ENCODE measurements at places on chromosomes 4 and X.

GRCh38 chrX:33171041-33171440 lies 40.3 kb downstream of the DMD start:
- no peak for DNase-seq

DNA sequence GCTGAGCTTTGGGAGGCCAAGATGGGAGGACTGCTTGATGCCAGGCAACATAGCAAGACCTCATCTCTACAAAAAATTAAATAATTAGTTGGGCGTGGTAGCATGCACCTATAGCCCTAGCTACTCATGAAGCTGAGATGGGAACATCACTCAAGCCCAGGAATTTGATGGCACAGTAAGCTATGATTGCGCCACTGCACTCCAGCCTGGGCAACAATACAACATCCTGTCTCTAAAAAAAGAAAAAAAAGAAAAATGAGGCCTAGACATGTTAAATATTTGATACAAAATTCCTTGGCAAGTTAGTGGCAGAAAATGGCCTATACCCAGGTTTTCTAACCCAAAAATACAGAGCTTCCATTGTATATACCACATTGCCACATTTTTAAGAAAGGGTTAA lies 88.1 kb upstream of the MAB21L2 start:
- no peak for DNase-seq

DNA sequence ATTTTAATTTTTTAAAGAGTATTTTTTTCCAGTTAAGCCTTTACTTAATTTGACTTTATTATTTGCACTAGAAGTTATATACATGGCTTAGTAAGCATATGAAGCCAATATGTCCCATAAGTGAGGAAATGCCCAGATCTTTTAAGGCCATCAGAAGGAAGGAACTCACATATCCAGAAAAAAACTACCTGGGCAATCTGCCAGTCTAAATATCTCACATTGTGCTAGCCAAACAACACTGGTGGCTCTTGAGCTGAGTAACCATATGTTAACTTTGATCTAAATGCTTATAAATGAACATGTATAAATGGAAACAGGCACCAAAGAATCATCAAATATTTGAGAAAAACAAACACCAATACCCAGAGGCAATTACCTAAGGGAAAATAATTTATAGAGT lies 138.6 kb upstream of the APOOL start:
- DNase-seq, result no peak

DNA sequence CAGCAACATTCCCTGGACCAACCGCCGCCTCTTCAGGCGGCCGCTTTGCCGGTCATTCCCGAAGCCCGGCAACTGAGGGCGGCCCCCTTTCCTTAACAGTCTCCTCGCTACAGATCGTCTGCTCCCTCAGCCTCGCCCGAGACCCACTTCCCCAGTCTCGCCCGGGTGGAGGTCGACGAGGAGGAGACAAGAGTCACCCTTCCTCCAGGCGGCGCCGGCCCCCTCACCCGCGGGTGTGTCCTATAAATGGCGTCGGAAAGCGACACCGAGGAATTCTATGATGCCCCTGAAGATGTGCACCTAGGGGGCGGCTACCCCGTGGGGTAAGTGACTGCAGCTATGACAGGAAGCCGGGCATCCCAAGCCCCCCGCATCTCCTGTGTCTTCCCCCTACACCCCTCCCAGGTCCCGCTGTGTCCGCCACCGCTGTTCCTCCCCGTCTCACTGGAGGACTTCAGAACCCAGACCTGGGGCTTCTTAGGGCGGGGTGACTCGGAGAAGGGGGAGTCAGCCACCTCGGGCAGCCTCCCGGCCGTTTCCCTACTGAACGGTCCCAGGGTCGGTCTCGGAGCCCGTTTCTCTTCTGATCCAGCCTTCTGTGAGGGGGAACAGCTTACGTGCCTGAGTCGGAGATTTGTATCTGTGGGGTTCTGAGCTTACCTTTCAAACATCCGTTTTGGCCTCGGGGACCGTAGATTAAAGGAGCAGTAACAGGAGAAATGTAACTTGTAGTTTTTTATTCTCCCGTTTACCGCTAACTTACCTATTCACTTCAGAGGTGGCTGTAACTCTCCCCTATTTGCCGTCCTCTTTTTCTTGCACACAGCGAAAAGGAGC lies 570 bp downstream of the WDR44 start:
- peak; percentile 36 for DNase-seq

DNA sequence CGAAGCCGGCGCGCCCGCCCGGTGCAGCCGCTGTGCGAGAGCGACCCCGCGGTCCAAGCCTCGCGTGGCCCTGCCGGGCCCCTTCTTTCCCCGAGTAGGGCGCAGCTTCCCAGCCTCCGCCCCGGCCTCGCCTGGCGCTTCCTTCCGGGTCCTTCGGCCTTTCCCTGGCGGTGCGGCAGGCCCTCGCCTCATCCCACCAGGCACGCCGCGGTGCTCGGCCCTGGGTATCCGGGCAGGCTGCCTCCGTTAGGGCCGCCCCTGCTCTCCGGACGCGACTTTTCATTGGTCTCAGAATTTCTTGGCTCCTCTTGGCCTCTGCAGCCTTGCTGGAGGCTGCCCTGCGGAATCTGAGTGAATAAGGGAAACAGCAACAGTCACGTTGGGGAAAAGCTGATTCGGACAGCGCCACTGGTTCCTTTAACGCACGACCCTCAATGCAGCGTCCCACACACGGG lies 429 bp downstream of the UVSSA start:
- no peak for DNase-seq

DNA sequence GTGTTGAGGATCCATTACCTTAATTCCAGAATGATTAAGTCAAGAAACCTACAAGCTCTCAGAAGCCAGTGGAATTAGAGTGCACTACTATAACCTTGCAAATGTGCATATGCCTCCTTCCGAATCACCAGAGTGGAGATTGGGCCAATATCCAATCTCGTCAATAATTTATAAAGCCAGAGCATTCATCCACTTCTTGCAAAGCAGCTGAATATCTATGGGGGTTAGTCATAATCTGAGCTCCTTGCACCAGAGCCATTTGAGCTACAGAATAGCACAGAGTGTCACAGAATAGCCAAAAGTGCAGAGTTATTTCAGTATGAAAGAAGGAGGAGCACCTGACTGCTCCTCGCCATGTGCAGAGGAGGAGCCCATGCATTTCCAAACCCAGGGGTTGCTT lies 69.2 kb upstream of the MTM1 start:
- DNase-seq, result no peak

DNA sequence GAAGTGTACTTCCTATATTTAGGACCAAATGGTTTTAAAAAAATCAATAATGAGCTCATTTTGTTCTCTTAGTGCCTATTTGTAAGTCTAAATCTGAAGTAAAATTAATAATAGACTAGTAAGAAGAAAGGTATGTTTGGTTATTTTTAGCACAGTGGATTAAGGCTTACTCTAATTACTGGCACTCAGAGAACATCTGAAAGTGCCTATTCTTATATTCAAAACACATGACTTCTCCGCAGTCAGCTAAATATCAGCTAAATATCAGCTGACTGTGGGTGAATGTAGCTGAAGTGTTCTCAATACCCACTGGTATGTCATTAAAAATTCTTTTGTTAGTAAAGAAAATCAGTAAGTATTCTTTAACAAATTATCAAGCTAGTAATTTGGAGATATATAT lies 6.0 kb downstream of the AP1S2 start:
- DNase-seq, result no peak

DNA sequence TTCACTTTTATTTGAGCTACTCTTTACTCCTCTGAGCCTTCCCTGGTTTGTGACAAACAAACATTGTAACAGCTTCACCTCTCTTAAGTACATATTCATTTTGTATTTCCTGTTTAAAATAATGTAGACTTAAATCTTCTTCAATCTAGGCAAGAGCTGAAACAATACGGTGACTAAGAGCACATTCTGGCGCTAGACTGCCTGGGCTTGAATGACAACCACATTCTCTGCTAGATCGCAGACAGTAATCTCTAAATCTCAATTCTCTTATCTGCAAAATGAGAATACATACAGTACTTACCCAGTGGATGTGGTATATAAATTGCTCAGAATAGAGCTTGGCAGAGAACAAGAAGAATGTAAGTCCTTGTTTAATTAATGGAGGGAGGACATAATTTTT lies 144.8 kb downstream of the ARAP2 start:
- no peak for DNase-seq

- no peak for DNase-seq
Measured at GRCh38 chr4:33494150-33494549, 2750.2 kb downstream of the ARAP2 start.

DNA sequence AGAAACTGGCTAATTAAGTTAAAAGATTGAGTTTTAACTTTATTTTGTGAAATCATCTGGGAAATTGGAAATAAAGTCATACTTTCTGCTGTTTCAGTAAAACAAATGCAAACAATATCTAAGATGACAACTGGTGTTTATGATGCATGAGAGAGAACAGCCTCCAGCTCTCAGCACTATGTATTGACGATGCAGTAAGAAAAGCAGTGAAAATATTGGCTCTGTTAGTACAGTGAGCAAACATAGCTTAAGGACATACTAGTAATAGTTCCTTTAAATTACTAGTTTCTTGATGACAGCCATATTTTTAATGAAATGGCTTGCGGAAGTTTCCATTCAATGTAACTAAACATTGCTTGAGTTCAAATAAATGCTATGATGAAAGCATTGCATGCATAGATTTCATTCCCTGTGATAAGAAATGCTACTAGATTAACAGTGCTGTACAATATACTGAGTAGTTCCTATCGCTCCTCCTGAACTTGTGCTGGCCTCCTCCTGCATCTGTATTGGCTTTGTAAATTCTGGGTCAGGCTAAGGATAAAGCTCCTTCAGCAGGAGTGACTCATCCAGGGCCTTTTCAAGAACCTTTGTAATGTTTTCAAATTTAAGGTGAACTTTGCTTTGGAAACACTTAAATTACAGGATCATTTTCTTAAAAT lies 11.6 kb downstream of the ARHGAP24 start:
- no peak for DNase-seq

GRCh38 chr4:1014291-1015167 lies 3.1 kb downstream of the FGFRL1 start:
- no peak for DNase-seq

- DNase-seq, result no peak
Measured at GRCh38 chr4:113179091-113179490, 129.6 kb downstream of the ANK2 start.

DNA sequence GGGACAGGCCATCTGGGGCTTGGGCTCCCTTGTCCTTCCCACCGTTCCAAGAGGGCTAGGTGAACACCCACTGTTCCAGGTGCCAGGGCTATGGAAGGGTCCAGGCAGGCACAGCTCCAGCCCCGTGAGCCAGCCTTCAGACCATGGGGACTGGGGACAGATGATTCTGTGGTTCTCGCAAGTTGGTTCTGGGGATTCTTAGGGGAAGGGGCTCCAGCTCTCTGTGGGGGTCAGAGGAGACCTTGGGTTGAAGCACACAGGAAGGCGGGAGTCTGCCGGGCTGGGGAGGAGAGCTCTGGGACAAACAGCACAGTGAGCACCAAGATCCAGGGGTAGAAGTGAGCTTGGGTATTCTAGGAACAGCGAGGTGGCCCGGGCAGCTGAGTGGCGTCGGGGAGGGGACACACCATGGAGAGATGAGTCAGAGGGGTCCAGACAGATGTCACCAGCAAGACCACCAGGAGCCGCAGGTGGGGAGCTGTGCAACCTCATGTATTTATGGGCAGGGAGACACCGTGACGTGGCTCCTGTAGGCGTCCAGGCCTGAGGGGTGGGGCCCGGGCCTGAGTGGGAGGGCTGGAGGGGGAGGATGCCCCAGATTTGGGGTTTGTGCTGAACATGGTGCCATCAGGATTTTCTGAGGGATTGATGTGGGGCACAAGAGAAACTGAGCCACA lies 48.8 kb upstream of the HMX1 start:
- DNase-seq, result no peak

GRCh38 chrX:152925835-152926234 lies 28.0 kb downstream of the ZNF185 start:
- no peak for DNase-seq

- DNase-seq, result no peak
Measured at GRCh38 chrX:115584696-115585095, 23.7 kb downstream of the PLS3 start.

GRCh38 chr4:90074322-90074886 lies 52.8 kb upstream of the CCSER1 start:
- no peak for DNase-seq

DNA sequence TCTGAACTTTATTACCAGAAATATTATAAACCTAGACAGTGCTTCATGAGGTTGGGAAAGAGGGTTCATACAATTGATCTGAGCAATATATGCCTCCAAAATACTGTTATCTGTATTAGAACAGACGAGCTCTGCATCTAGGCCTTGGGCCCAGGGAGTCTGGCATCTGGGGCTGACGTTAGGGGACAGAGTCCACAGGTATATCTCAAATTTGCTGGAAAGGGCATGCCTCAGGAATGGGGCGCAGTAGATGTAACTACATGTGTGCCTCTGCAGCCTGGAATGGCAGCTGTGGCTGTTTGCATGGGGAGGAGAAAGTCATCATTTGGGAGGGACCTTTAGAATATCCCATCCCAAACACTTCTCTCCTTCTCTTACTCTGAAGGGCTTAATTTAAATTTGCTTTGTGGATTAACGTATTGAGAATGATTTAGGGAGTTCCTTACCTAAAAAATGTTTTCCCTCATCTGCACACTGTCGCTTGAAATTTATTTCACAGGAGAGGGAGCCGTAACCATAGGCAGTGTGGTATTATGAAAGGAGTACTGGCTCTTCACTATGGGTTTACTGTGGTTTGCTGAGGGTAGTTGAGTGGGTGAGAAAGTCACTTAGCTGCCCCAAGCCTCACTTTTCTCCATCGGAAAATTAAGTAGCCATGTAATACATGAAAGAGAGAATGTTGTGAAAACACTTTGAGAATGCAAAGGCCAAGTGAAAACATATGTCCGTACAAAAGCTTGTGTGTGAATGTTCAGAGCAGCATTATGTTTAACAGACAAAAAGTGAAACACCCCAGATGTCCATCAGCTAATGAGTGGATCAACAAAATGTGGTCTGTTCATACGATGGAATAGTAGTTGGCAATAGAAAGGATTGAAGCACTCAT lies 5.9 kb downstream of the ADD1 start:
- DNase-seq, result no peak

DNA sequence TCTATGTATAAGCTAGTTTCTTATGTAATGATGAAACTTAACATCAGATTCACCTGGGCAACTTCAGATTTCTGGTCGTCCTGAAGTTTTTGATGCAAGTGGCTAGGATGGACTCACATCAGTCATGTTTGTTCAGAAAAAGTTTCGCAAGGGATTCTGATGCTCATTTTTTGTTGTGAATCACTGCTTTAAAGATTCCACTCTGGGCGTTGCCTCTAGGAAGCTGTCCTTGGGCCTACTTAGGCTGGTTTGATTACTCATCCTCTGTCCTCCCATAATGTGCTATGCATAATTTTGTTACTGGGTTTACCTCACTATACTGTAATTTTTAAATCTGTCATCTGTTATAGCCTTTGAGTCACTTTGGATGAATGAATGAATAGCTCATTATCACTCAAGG lies 30.8 kb downstream of the HERC3 start:
- no peak for DNase-seq

DNA sequence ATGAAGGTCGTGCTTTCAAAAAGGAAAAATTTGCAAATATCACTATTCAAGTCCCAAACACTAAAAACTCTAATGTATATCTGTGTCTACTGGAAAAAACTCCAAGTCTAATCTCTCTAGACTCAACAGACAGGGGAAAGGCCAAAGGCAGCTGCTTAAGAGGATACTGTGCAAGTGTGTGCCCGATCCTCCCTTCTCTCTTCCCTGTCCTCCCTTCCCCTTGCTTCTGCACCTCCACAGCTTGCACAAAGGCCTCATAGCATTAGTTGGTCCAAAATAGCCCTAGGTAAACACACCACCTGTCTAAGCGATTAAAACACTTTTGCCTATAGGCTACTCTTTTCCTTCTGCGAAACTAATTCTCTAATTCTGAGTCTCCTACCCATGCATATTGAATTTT lies 10.6 kb downstream of the C4orf54 start:
- no peak for DNase-seq

GRCh38 chrX:36577006-36577405 lies 431.2 kb upstream of the FAM47C start:
- DNase-seq, result no peak

Measured in activated T-cell treated with anti-CD3 and anti-CD28 coated beads for 1 hour (primary cell).